ENCODE measurements at places on chromosomes 2 and 18. TPM values are rescaled to one million over a fixed set of nuclear protein-coding genes. Genes with fewer than 3 reads are reported as not detected.

- peak; percentile 81 for DNase-seq
Measured at GRCh38 chr2:84946204-84947009, 24.6 kb upstream of the KCMF1 start.

Gene ARHGAP28
- 3.5 TPM for total RNA-seq

DNA sequence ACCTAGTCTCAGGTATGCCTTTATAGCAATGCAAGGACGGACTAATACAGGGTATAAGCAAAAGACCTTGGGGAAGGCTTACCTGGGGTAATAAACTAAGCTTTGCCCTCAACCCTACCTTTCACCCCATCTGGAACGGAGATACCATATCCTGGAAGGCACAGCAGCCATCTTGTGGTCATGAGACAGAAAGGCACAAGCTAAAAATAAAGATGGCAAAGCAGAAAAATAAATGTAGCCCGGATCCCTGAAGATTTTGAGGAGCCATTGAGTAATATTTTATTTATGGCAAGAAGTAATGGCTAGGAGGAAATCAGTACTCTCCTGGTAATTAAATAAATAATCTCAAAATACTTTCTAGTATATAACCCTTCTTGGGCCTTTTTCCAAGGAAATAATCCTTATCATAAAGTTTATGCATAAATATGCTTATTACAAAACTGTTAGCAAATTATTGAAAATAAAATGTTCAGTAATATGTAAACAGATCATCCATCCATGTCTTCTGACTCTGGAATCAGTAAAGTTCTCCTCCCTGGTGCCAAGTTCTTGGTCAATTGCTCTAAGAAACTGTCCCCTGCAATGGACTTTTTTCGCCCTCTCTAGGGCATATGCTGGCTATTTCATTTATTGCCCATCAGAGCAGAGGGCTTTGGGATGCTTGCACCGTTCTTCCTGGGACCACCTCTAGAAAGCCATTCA, 198.7 kb downstream of the SPP2 start:
- DNase-seq = no peak

Gene UGT1A3
- total RNA-seq = 6.7 TPM

- no peak for DNase-seq
Measured at GRCh38 chr2:16738361-16739225, 73.0 kb upstream of the CYRIA start.

Gene ASB18
- total RNA-seq = not detected

GRCh38 chr2:135664623-135665068, 77.0 kb upstream of the UBXN4 start:
- DNase-seq = no peak

GRCh38 chr2:111694700-111695101, 189.3 kb downstream of the ANAPC1 start:
- peak; percentile 61 for DNase-seq

DNA sequence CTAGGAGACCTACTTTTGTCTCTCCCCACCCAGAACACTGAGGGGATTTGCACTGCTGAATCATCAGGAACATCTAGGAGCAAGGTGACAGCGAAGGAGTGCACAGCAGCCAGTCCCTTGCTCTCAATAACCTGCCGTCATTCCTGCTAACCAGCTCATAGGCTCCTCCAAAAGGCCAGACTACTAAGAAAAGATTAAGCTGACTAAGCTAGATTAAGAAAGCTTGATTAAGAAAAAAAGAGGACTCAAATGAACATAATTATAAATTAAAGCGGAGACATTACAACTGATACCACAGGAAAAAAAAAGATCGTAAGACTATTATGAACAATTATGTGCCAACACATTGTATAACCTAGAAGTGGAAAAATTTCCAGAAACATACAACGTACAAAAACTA, 1254.8 kb upstream of the CHAC2 start:
- DNase-seq = no peak

- DNase-seq = no peak
Measured at GRCh38 chr2:235610696-235611257, 116.9 kb downstream of the AGAP1 start.

DNA sequence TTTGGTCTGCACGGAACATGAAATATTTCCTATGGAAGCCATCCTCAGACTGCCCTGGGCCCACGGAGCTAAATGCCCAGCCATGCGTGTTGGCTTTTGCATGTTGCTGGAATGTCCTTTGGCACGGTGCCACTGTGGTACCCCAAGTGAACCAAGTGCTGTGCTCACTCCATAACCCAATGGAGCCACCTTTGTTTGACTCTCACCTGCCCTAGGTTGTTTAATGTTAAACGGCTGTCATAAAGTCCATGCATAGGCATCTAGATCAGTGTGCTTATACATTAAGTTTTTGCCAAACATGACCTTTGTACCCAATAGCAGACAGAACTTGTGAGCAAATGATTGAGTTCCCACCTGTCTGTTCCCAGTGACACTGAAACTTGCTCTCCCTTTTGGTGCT, 59.9 kb upstream of the TMEM87B start:
- no peak for DNase-seq

Gene IL36A
- total RNA-seq = not detected

- DNase-seq = no peak
Measured at GRCh38 chr2:19600506-19600905, 242.1 kb upstream of the OSR1 start.

DNA sequence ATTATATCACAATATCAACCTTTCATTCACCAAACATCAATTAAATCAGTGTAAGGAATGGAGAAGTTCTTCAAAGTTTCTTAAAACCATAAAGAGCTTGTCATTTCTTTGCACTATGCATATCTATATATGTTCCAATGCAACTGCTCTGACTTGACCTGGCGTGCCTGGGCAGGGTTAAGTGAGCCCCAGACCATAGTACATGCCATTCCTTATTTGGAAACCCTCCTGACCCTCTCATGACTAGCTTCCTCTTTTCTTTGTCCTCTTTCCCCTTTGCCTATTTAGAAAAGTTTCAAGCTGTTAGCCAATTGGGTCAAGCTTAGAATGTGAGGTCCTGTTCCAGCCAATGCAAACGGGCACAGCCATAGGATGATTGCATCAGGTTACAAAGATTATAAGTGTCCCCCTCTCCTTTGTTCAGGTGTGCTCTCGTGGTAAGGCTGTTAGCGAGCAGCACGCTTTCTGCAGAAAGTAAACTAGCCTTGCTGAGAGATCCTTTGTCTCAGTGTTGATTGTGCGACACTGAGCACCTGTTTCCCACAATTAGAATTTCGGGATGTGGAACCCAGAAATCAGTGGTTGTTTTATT, 78.2 kb upstream of the UXS1 start:
- DNase-seq = no peak

DNA sequence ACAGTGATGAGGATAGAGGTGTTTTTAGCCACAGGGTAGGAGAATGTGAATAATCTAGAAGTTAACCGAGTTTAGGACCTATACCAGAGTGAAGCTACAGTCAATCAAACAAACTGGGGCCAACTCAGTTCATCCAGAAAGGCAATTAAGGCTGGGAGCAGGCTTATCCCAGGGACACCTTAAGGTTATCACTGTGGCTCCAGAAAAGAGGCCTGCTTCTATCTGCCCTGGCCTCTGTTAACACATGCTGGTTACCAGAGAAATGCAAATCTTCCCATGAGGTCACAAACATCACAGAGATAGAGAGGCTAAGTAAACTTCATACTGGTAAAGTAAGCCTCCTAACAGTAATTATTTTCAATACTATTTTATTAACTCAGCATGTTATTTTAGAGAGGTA, 93.2 kb upstream of the GRB14 start:
- no peak for DNase-seq

DNA sequence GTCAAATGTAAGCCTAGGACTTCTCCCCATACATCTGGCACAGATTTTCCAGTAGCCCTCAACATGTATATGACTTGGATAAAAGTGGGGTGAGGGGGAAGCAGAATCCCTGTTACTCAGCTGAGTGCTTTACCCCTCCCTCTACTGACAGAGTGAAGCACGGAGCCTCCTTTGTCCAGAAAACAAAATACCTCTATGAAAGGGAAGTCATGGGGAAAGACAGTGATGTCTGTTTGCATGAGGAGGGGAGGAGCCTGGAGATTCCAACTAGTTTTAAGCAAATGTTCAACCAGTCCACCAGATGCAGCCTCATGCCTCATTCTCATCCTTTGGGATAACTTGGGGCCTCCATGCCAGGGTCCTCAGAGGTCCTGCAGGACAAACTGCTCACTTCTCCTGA, 203.9 kb downstream of the SMAD2 start:
- DNase-seq = peak; percentile 1

DNA sequence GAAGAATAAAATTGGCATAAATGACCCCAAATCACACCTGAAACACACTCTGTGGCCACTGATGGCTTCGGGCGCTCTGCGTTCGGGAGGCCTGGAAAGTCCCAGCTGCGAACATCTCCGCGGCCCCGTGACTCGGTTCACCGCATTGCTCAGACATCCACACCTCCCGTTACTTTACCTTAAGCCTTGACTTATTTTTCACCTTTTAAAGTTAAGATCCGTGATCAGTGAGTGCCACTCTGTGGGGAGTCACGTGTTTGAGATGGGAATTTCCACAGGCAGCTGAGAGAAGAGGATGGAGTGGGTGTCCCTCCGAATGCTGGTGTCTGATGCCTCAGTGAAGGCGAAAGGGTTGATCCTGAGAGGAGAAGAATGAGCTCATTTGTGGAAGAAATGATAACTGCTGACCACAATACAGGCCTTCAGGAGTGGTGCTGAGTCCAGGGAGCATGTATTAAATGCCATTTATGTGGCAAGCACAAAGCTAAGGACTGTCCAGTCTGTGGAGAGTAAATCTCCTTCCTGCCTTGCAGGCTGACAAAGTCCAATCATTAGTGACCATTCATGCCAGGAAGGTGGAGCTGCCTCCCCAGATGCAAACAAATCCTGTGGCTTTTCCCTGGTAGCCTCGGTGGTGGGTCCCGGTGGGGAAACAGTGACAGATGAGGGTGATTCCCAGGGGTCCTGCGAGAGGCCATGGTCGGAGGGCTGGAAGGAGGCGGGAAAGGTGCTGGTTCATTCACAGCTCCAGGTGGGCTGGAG, 168.8 kb downstream of the RTP5 start:
- DNase-seq = no peak

Gene PKDCC
- 66.8 TPM for total RNA-seq

GRCh38 chr2:28269019-28269784, 123.5 kb upstream of the FOSL2 start:
- peak; percentile 82 for DNase-seq

DNA sequence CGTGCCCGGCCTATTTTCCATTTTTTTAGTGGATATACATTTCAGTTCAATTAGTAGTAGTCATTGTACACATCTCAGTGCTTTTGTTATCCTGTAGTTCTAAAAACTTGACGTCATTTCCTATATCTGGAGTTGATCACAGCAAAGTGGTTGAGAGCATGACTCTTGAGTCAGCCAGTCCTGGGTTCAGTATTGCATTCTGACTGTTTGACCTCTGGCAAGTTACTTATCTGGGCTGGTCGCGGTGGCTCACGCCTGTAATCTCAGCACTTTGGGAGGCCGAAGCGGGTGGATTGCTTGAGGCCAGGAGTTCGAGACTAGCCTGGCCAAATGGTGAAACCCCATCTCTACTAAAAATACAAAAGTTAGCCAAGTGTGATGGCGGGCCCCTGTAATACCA, 50.4 kb upstream of the PPM1B start:
- no peak for DNase-seq

DNA sequence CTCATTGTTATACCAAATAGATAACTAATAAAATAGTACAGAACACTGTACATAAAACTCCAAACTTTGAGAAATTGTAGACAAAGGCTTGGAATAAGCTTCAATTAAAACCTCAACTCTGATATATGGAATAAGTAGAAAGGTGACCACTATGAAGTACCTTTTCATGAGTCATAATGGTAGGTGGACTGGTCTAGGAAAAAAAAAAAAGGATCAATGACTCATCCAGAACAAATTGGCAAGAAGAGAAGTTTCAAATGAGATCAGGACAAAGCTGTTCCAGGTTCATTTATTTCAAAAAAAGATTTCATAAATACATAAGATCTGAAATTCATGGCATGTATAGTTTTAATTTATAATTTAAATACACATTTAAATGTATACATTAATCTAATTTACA, 769.7 kb downstream of the SUCLG1 start:
- no peak for DNase-seq

Gene CXCR4
- total RNA-seq = 42.6 TPM

GRCh38 chr2:231321021-231321420, 74.5 kb upstream of the B3GNT7 start:
- peak; percentile 35 for DNase-seq

DNA sequence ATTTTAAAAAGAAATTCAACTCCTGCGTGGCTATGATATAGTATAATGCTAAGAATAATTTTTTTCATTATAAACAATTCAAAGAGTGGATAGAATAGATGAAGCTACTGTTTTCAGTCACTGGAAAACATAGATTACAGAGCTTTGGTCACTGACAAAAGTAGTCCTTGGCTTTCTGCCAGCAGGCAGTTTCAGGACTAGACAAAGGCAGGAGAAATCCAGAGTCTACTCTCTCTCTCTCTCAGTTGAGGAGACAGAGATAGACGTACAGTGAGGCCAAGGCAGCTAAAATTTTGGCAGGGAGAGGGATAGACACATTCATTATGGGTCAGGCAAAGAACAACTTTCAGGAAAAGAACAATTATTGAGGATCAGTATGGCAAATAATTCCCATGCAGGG, 491.4 kb upstream of the CRIM1 start:
- peak; percentile 30 for DNase-seq

- no peak for DNase-seq
Measured at GRCh38 chr2:30940839-30941238, 133.6 kb upstream of the CAPN13 start.

Gene TMEM17
- 2.2 TPM for total RNA-seq

GRCh38 chr18:10530002-10530401, 4.2 kb downstream of the NAPG start:
- DNase-seq = no peak

- DNase-seq = no peak
Measured at GRCh38 chr18:34991561-34991960, 49.7 kb upstream of the MAPRE2 start.

Gene TFPI
- total RNA-seq = 30.0 TPM

Gene ANKRD30B
- 0.18 TPM for total RNA-seq

DNA sequence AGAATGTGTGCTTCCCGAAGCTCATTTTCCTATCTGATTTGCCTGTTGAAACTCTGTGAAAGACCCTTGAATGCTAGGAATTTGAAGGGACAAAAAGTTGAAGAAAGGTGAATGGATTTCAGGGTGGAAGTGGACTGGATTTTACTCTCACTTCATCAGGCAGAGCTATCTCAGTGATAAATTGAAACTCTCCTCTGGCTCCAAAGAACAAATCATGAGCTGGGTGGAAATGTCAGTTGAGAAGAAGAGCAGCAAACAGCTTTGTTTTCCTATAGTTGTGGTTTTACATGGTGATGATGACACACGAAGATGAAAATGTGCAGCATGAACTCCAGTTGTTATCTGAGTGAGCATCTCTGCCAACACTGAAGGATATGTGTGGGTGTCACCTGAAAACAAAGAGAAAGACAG, 34.4 kb downstream of the CD28 start:
- no peak for DNase-seq

Gene MITD1
- total RNA-seq = 40.6 TPM

- DNase-seq = no peak
Measured at GRCh38 chr2:124193706-124194105, 168.6 kb downstream of the CNTNAP5 start.

DNA sequence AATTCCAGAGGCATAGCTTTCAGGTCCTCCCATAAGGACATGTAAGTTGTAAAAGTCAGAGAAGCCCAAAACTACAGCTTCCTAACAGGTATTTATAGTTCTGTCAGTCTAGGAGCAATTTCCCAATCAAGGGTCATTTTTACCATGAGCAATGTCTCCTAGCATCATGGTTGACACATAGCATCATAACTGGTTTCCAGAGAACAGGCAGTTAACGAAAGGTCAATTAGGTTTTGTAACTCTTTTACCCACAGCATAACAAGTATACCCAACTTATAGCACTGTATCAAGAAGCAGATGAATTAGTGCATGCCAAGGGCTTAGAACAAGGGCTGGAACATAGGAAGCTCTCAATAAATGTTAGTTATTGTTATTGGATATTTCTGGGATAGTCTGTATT, 110.1 kb downstream of the MREG start:
- no peak for DNase-seq

All from stomach (tissue), 19 donors.